ENCODE measurements at places on chromosomes 5 and 9. TPM values are rescaled to one million over a fixed set of nuclear protein-coding genes. Genes with fewer than 3 reads are reported as not detected.

Gene TMEM167A
- 91.2 TPM for total RNA-seq

Gene TMEM232
- total RNA-seq: 11.8 TPM

Gene PFN3
- 0.74 TPM for total RNA-seq

Gene ITK
- total RNA-seq: not detected

Gene RGS3
- total RNA-seq: 8.6 TPM
